Posterior cingulate gyrus (tissue), 11 donors: ENCODE measurements at places on chromosomes 12 and 14.

DNA sequence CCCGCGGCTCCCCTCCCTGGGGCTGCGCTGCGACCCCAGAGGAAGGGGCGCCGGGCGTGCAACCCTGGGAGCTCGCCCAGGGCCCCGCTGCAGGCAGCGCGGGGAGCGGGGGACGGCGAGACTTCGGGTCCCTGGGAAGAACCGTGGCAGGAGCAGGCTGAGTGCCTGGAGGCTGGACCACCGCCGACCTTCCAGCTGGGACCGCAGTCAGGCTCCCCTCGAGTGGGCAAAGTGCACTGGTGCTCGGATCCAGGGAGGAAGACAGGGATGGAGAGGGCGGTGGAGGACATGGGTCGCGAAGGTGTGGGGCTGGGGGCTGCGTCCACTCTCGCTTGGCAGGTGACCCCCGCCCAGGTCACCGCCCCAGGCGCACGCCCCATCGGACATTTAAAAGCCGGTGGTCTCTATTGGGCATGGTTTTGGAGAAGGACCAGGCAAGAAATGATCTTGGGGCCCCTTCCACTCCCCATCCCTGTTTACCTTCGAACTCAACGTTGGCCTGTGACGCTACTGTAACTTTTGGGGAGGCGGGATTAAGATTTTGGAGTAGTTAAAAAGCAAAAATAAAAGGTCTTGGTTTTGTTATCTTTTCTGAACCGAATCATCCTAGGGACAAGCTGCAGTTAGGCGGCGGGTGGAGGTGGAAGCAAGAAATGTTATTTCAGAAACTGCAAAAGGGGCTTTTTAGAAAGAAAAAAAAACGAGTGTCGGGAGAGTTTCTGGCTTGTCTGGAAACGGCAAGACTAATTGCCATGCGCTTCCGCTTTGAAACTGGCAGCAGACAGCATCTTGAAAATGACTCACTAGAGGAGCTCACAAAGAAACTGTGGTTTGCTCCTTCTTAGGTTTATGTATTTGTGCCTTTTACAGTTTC lies 1.0 kb downstream of the ELK3 start:
- no peak for DNase-seq

DNA sequence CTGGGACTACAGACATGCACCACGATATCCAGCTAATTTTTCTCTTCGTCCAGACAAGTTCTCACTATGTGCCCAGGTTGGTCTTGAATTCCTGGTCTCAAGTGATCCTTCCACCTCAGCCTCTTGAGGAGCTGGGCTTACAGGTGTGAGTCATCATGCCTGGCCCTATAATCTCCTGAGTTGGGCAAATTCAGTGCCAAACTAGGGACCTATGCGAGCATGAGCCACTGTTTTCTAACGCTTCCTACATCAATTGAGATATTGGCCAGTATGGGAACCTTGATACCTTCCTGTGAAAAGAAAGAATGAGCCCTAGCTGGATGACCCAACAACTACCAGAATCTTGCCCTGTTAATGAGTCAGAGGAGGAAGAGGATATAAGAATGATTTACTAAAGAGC lies 585.2 kb downstream of the C12orf50 start:
- DNase-seq: no peak

DNA sequence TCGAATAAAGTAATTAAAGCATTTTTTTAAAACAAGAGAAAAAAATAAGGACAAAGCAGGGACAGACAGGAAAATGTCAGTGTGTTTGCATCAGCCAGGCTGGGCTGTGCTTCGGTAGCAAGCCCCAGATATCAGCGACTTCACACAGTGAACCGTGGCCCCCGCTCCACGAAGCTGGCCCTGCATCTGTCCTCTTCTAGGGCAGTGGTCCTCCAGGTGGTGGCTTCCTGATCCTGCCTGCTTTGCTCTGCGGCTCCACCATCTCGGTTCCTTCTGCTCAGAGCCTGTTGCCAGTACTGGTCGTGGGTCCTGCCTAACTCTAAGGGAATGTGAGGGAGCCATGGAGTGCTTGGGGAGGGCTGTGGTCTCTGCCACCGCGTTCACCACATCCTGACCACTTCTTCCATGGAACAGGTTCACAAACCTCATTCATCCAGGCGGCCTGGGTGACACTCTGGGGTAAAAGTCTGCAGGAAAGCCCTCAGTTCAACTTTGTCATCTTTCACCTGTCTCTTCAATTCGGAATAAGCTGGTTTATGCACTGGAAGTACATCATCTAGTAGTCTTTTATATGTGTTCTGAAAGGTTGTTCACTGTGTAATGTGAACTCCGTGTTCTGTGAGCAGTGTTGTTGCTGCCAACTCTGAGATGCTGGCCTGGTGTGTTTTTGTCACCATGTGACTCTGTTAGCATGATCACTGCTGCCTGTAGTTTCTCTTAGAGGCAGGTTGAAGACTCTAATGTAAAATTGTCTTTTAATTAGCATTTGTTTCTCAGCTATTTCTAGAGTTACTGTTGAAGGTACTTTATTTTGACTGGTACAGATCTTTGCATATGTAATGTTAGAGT lies 47.9 kb downstream of the ANKRD9 start:
- no peak for DNase-seq

DNA sequence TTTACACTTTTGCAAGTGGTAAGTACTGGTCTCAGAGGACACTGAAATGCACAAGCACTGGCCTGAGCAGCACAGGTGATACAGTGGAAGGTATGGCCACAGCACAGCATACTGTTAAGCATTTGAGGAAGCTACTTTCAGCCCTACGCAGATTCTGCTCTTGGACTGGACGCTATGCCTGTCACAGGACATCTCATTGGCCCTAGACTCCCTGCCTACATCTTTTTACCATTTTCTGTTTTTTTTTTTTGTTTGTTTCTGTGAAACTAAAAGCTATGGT lies 144.2 kb upstream of the ABCD2 start:
- DNase-seq: no peak

GRCh38 chr12:107515446-107515958 lies 170.1 kb upstream of the PWP1 start:
- no peak for DNase-seq

GRCh38 chr14:53501361-53502211 lies 348.5 kb upstream of the DDHD1 start:
- no peak for DNase-seq

- DNase-seq: no peak
Observed at GRCh38 chr14:54834727-54835126, 67.9 kb downstream of the GCH1 start.

- no peak for DNase-seq
Observed at GRCh38 chr14:28671425-28671824, 95.2 kb upstream of the FOXG1 start.

GRCh38 chr14:50603565-50603964 lies 43.6 kb downstream of the ATL1 start:
- no peak for DNase-seq

GRCh38 chr14:88518592-88519512 lies 36.0 kb downstream of the PTPN21 start:
- no peak for DNase-seq

DNA sequence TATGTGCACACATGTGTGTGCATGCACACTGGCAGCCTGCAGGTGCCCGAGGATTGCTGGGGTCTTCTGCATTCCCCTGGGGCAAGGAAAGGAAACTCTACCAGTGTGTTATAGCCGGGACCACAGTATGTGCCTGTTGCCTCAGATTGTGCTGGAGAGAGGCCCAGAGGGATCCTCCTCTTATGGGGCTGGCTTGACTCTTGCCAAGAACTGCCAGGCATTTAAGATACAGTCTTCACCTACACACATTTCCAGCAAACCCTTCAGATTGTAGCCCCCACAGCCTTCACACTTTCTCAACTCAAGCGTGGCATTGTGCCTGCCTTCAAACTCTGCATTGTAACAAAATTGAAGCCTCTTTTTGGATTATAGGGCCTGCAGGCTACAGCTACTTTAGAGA lies 176.7 kb upstream of the DYRK2 start:
- DNase-seq: peak; percentile 20

DNA sequence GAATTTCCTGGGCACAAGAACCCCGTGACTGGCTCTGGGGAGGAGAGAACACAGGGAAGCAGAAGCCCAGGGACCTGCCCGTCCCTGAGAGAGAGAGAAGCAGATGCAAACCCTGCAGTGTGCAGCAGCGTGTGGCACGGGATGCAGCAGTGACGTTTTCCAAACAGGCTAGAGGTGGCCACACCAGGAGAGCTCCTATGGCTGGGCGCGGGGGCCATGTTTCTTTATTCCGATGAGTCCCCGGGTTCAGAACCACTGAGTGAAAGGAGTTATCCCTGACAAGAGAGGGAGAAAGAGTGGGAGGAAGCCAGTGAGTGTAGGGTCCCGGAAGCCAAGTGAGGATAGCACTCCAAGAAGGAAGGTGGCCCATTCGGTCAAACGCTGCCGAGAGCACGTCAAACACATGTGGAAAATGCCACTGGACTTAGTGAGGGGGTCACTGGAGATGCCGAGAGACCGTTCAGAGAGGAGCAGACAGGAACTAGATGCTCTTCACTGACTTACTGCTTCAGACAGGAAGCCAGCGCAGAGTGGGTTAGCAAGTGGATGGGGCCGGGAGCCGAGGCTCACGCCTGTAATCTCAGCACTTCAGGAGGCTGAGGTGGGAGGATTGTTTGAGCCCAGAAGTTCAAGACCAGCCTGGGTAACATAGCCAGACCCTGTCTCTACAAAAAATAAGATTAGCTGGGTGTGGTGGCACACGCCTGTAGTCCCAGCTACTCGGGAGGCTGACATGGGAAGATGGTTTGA lies 123.0 kb downstream of the BCL11B start:
- DNase-seq: no peak

DNA sequence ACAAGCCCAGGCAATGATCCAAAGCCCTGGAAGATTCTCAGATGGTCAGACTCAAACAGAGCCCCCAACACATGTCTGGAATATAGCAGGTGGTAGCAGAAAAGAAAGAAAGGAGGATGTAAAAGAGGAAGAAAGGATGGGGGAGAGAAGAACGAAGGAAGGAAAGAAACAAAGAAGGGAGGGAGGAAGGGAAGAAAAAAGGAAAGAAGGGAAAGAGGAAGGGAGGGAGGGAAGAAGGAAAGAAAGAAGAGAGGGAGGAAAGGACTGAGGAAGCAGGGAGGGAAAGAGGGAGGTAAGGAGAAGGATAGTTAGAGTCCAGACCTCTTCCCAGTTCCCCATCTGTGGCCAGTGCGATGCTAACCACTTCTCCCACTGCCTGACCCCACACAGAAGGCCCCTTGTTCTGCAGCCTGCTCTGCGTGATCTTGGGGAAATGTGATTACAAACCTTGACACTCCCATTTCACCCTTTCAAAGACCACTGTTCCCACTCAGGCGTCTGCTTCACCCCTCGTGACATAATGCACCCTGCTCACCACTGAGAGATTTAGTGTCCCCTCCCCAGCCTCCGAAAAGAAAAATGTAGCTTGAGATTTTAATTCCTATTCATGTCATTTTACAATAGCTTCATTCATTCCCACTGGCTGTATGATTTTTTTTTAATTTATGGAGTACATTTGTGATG lies 357.9 kb downstream of the BCL11B start:
- DNase-seq: no peak

DNA sequence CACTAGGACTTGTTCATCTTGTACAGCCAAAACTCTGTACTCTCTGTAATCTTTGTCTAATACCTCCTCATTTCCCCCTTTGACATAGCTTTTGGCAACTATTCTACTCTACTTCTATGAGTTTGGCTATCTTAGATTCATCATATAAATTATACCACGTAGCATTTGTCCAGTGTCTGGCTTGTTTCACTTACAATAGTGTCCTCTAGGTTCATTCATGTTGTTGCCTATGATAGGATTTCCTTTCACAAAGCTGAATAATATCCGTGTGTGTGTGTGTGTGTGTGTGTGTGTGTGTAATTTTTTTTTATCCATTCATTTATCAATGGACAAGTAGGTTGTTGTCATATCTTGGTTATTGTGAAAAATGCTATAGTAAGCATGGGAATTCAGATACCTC lies 209.5 kb downstream of the KCNC2 start:
- DNase-seq: no peak

DNA sequence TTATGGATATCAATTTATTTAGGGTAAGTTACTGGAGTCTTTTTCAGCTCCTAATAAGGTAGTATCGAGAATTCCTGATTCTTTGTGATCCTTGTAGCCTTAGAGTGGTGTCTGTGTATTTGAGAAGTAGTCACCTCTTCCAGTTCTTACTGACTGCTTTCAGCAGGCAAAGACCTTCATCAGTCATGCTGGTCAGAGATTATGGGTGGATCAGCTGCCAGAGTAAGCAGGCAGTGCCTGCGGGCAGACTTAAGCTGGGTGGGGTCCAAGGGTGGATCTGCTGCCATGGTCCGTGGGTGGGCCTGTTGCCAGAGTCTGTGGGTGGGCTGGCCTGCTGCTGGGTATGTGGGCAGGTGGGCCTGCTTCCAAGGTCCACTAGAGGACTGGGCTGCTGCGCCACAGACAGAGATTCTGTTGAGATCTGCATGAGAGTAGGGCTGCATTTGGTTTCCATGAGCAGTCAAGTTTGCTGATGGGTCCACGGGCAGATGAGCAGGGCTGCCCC lies 188.7 kb downstream of the ANO2 start:
- DNase-seq: no peak

GRCh38 chr12:83065562-83065961 lies 378.9 kb downstream of the TMTC2 start:
- no peak for DNase-seq

- DNase-seq: no peak
Observed at GRCh38 chr12:89468648-89469326, 55.8 kb downstream of the GALNT4 start.

DNA sequence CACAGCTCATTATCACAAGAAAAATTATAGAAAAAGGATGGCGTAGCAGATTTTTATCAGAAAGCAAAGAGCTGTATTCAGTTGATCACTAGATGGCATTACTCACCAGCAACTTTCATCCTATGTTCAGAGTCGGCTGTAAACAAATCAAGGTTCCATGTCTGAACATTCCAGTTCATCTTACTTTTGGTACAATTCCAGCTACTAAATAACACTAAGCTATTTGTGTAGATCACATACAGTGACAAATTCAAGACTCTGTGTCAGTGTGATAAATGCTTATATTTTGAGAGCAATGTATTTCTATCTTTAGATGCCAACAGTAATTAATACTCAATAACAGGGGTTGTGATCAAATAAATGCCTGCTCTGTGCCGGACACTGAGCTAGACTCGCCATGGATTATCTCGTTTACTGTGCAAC lies 30.1 kb downstream of the NRDE2 start:
- DNase-seq: no peak

DNA sequence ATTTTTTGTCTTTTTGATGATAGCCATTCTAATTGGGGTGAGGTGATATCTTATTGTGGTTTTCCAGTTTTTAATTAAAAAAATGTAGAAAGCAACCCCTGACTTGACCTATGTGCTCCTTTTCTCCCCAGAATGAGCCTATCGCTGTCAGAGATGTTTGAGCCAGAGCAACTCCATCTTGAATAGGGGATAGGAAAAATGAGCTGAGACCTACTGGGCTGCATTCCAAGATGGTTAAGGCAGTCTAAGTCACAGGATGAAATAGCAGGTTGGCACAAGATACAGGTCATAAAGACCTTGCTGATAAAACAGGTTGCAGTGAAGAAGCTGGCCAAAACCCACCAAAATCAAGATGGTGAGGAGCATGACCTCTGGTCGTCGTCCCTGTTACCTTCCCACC lies 13.8 kb downstream of the ERP27 start:
- DNase-seq: no peak

- DNase-seq: no peak
Observed at GRCh38 chr12:57240926-57241401, 10.0 kb downstream of the STAC3 start.

GRCh38 chr14:79225815-79226214 lies 985.5 kb downstream of the DIO2 start:
- no peak for DNase-seq
